ENCODE measurements at places on chromosomes 13 and 19. TPM values are rescaled to one million over a fixed set of nuclear protein-coding genes. Genes with fewer than 3 reads are reported as not detected.

- no peak overlapping the region for H3K4me3 ChIP-seq
- DNase-seq = no peak
- H3K36me3 ChIP-seq = no peaks in the 10 kb centered on the region
- no peaks in the 10 kb centered on the region for H3K27me3 ChIP-seq
Observed at GRCh38 chr13:80755910-80756309, 415.0 kb upstream of the SPRY2 start.

GRCh38 chr19:7349961-7350711 lies 1.4 kb downstream of the ARHGEF18 start:
- peaks cover 44% of the 10 kb centered on the region for H3K4me1 ChIP-seq
- peaks cover 20% of the 10 kb centered on the region for H3K36me3 ChIP-seq
- peak; percentile 38 for DNase-seq
- H3K4me3 ChIP-seq = peak overlapping the region; percentile 99
- no peaks in the 10 kb centered on the region for H3K27me3 ChIP-seq

DNA sequence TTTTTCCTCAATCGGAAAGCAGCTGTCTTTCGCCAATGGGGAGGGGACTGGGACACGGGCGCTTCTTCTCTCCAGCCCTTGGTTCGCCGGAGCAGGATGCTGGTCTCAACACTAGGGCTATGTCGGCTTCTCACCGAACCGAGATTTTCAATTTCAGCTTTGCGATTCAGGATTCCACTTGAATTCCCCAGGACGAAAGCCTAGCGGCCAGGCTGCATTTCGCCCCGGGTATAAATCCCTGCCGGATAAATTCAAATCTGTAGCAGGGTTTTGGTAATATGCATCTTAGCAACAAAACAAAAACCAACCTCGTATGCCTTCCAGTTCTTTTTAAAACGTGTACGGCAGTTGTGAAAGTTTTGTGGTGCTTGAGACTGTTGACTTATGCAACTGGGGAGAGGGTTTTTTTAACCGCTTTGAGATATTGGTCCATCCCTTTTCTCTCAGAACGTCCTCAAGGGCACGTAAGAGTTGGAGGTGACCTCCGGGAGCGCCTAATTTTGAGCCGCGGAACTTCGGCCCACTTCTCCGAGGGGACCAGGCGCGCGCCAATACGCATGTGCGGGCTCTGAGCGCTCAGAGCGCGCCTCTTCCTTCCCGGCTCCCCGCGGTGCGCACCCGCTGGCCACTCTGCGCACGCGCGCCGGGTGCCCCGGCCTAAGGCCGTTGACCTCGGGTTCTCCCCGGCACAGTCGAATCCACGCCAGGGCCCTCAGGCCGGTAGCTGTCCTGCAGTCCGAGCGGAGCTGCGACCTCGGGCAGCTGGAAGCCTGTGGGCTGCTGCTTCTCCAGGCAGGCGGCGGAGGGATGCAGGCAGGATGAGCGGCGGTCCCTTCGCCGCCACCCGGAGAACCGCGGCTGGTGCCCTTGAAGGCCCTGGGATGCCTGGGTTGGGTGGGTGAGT lies 7.6 kb downstream of the POU4F1 start:
- DNase-seq = no peak
- H3K27me3 ChIP-seq = peaks cover 85% of the 10 kb centered on the region
- peaks cover 2% of the 10 kb centered on the region for H3K36me3 ChIP-seq
- H3K27ac ChIP-seq = peak overlapping the region; percentile 89

Gene PRDX2
- total RNA-seq = 92.6 TPM

Gene IZUMO2
- not detected for total RNA-seq

Gene KLK2
- total RNA-seq = not detected

DNA sequence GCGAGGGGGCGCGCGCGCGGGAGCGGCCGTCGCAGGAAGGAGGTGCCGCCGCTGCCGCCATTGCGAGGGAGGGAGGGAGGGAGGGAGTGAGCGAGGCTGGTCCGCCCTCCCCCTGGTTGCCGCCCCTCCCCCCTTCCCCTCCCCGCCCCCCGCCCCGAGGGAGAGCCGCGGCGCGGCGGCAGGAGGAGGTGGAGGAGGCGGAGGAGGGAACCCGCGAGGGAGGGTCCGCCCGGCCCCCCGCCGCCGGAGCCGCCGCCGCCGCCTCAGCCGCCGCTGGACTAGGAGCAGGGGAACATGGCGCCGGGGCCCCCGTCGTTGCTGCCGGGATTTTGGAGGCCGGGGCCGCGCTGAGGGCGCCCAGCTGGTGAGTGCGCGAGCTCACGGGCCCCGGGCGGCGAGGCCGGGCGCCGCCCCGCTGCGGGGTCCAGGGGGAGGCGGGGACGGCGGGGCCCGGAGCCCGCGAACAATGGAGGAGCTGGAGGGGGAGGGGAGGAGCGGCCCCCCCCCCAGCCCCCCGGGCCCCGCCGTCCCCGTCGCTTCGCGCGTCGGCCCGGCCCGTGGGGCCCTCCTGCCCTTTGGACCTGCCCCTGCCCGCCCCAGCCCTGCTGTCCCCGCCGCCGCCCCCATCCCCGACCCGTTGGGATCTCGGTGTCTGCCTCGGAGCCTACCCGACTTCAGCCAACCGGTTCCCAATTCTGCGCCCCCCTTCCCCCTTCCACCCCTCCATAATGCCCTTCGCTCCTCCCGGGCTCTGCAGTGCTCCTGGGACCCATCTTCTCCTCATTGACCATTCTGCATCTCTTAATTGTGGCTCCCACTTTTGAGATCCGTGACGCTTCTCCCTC lies at the start of gene ARHGAP35:
TSS of gene ARHGAP35 (plus strand) at position 152 of the 845 bp plus-strand sequence. CDS start 57,679 bp downstream, outside the sequence.
- H3K27ac ChIP-seq = peak within 1 kb of the TSS; percentile 80
- H3K4me1 ChIP-seq = peaks cover 22% of the 10 kb centered on the region
- H3K36me3 ChIP-seq = peaks cover under 1% of the 10 kb centered on the region
- peak; percentile 79 for DNase-seq
- no peaks in the 10 kb centered on the region for H3K27me3 ChIP-seq

Gene COL5A3
- total RNA-seq = 52.1 TPM

DNA sequence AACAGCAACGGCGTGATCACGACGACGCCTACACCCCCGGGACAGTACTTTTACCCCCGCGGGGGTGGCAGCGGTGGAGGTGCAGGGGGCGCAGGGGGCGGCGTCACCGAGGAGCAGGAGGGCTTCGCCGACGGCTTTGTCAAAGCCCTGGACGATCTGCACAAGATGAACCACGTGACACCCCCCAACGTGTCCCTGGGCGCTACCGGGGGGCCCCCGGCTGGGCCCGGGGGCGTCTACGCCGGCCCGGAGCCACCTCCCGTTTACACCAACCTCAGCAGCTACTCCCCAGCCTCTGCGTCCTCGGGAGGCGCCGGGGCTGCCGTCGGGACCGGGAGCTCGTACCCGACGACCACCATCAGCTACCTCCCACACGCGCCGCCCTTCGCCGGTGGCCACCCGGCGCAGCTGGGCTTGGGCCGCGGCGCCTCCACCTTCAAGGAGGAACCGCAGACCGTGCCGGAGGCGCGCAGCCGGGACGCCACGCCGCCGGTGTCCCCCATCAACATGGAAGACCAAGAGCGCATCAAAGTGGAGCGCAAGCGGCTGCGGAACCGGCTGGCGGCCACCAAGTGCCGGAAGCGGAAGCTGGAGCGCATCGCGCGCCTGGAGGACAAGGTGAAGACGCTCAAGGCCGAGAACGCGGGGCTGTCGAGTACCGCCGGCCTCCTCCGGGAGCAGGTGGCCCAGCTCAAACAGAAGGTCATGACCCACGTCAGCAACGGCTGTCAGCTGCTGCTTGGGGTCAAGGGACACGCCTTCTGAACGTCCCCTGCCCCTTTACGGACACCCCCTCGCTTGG lies 966 bp downstream of the JUNB start:
- H3K27ac ChIP-seq = peak overlapping the region; percentile 99
- peaks cover 5% of the 10 kb centered on the region for H3K36me3 ChIP-seq
- H3K4me1 ChIP-seq = peaks cover 42% of the 10 kb centered on the region
- peak; percentile 56 for DNase-seq
- H3K27me3 ChIP-seq = no peaks in the 10 kb centered on the region
- H3K4me3 ChIP-seq = peak overlapping the region; percentile 98

Gene LHFPL6
- total RNA-seq = not detected

GRCh38 chr19:10521461-10522171 lies 4.4 kb upstream of the S1PR5 start:
- peaks cover 22% of the 10 kb centered on the region for H3K4me1 ChIP-seq
- H3K27ac ChIP-seq = no peak overlapping the region
- no peak overlapping the region for H3K4me3 ChIP-seq
- peaks cover 10% of the 10 kb centered on the region for H3K36me3 ChIP-seq
- peaks cover 29% of the 10 kb centered on the region for H3K27me3 ChIP-seq

- H3K4me1 ChIP-seq = peaks cover 16% of the 10 kb centered on the region
- H3K36me3 ChIP-seq = peaks cover 12% of the 10 kb centered on the region
- no peak overlapping the region for H3K27ac ChIP-seq
- no peaks in the 10 kb centered on the region for H3K27me3 ChIP-seq
- H3K4me3 ChIP-seq = no peak overlapping the region
Observed at GRCh38 chr19:49103331-49104085, 10.7 kb upstream of the LIN7B start.

- no peaks in the 10 kb centered on the region for H3K27me3 ChIP-seq
- DNase-seq = no peak
- no peak overlapping the region for H3K4me3 ChIP-seq
- H3K4me1 ChIP-seq = peaks cover 11% of the 10 kb centered on the region
Observed at GRCh38 chr19:41377977-41378709, 1.8 kb downstream of the TMEM91 start.

- H3K4me1 ChIP-seq = no peaks in the 10 kb centered on the region
- DNase-seq = no peak
- no peaks in the 10 kb centered on the region for H3K27me3 ChIP-seq
- no peaks in the 10 kb centered on the region for H3K36me3 ChIP-seq
- H3K4me3 ChIP-seq = no peak overlapping the region
Observed at GRCh38 chr13:87302931-87303330, 368.2 kb upstream of the SLITRK5 start.

GRCh38 chr13:52156724-52157261 lies 2.6 kb downstream of the NEK3 start:
- H3K36me3 ChIP-seq = no peaks in the 10 kb centered on the region
- H3K4me1 ChIP-seq = peaks cover 21% of the 10 kb centered on the region
- no peak overlapping the region for H3K27ac ChIP-seq
- DNase-seq = no peak
- H3K4me3 ChIP-seq = no peak overlapping the region

Data from T-helper 17 cell (primary cell).